Putamen (tissue), 1 donor: ENCODE measurements at places on chromosomes 12 and 14.

GRCh38 chr12:56208006-56208405, 13.7 kb downstream of the RNF41 start:
- no peak for DNase-seq

GRCh38 chr12:98425859-98426258, 89.5 kb upstream of the TMPO start:
- DNase-seq: no peak

DNA sequence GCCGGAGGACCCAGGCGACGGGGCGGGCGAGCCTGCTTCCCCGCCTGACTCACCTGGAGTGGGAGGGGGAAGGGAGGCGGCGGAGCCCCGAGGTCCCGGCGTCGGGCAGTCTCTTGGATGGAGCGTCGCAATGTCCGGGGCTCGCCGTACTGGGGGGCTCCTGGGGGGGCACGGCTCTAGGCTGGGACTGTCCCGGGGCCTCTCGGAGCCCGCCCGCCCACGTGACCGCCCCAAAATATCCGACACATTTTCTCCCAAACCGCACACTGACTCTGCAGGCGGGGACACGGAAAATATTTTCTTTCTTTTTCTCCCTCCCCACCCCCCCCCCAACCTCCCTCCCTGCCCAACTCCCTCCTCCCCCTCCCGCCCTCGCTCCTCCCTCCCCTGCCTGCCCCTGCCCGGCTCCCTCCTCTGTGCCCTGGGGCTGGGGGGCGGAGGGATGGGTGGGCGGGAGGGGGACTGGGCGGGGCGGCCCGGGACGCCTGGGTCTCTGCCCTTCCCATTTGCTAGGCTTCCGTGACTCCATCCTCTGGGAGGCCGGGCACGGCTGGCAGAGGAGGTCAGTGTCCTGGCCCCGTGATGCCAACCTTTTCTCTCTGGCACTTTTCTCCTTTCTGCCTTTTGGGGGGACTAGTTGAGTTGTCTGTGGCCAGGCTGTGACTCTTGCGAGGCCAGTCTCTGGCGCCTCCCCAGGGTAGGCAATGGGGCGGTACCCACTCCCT, at the start of gene RARG:
TSS of gene RARG (minus strand) at position 289 of the 725 bp plus-strand sequence. CDS start 4,664 bp downstream, outside the sequence.
- DNase-seq: no peak

DNA sequence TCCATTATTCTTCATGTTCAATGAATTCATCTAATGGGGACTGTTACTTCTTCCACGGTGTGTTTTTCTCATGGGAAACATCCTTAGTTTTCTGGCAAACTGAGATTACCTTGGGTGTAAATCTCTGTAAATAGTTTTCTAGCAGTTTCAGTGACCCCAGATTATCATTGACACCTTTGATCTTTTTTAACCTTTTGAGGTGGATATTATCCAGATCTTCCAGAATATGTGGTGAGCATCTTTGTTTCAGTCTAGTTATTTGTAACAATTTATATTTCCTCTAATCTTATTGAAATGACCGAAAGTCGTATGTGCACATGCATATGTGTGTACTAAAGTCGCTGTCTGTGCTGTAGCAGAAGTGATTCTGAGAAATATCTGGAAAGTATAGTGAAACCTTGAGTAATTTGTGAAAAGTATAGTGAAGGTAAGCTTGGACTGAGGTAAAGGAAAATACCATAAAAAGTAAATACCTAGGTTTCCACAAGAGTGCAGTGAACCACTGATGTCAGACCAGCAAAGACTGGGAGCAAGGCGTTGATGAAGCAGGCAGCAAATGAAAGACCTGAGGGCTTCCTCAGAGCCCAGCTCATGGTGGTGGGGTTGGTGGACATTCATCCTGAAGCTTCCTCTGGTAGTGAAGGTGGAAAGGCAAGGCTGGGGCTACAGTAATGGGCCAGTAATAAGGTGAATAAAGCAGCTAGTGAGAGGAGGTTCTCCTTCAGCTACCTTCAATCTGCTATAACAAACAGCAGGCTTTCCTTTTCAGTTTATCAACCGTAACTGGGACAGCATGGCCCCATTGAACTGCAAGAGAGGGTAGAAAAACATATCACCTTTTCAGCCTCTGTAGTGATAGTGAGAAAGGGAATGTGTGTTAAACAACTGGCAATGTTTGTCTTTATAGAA, 480.2 kb upstream of the FBXO33 start:
- no peak for DNase-seq

- no peak for DNase-seq
Observed at GRCh38 chr14:34851395-34851794, 23.8 kb downstream of the BAZ1A start.

GRCh38 chr12:5884285-5884684, 60.8 kb downstream of the ANO2 start:
- no peak for DNase-seq

- DNase-seq: no peak
Observed at GRCh38 chr12:113133036-113133435, 2.5 kb downstream of the RASAL1 start.

DNA sequence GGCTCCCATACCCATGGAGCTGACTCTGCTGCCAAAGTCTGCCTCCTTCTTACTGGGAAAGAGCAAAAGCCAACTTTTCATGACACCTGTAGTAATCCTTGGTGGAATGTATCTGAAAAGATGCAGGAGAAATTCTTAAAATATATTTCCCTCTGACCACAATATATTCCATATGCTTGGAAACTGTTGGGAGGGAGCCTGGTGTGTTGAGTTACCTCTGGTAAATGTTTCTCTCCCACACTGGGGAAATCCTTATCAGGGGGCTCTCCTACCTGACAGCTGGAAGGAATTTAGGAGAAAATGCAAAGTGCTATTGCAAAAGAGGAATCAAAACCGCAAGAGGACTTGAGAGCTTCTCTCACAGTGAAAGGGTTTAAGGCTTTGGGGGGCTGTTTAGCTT, 139.4 kb downstream of the TBX5 start:
- no peak for DNase-seq

DNA sequence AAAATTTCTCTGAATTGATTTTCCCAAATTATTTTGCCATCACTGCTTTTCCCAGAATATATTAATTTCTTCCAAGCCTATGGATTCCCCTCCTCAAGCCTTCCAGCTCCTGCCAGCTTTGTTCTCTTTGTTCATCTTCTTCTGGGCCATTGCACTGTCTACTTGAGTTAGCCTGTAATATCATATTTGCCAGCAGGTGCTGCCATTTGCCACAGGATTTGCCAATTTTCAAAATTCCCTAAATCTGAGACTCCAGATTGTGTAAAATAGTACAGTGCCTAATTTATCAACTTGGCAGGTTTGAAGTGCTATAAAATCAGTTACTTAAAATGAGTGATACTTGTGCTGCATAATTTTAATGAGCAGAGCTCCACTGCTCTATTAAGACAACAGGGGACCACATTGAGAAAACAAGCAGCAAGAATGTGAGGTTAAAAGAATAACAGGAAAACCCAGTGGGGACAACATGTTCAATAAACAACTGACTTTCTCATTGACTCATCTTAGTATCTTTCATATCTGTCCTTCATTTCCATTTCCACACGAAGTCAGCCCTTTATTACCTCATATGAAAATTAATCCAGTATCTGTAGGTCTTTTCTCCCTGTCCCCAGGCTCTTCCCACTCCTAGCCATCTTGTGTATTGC, 84.6 kb upstream of the CCDC196 start:
- peak; percentile 43 for DNase-seq

DNA sequence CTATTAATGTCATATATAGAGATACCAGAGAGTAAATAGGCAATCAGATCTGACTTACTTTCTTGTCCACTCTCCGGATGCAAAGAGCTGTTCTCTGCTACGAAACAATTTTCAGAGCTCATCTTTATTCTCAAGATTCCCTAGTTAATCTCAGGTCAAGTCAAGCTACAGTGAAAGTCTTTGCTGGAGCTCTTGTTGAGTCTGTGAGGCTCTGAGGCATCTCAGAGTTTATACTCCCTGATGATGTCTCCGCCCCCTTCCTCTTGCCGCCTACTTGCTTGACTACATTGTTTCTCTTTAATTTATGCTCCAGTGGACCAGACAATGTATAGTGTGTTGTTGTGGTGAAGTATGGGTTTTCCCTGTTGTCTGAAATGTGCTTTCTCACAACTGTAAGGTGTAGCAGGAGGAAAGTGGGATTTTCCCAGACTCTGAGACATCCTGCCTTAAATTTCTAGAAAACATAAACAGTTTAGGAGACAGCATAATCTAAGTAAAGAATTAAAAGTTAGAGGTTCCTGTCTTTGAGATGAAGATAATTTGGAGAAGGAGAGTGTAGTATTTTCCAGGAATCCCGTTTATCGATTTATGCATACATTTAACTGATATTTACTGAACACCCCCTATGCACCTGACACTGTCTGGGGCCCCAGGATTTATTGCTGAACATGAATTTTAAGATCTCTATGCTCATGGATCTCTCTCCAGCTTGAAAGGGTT, at the start of gene CD69:
TSS of gene CD69 (minus strand) at position 203 of the 720 bp plus-strand sequence. CDS start at position 122, 81 bp downstream.
- no peak for DNase-seq

DNA sequence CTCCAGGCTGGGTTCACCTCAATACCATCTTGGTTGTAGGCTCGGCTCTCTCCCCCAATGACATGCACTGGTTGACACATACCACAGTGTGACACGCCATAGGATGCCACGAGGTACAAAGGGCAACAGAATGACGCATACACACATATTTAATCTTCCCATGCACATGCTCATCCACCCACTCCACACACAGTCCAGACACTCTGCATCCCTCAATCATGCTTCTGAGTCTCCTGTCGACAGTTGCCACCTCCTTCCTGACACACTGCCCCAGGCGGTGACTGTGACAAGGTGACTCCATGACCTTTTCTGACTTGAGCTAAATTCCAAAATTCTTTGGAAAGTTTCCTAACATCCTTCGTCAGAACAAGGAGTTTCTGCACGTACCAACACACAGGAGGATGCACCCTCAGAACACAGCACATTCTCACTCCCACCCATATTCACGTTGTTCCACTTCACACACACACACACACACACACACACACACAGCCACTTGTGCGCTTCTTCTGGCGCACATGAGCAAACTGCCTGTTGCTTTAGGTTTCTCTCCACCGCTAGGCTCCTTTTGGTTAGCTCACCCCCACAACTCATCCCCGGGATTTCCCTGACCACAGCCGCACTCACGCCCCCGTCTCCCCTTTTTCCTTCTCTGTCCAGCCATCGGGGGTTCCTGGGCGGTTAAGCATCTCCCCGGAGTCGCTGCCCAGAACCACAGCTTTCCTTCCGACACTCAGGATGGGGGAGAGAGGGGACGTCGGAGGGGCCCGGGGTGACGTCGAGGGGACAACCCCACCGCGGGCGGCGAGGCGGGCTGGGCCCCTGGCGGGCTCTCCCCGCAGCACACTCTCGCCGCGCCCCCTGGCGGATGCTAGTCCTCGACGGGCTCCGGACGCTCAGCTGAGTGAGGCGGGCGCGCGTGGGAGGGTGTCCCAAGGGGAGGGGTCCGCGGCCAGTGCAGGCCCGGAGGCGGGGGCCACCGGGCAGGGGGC, 536 bp upstream of the WNT1 start:
- no peak for DNase-seq

DNA sequence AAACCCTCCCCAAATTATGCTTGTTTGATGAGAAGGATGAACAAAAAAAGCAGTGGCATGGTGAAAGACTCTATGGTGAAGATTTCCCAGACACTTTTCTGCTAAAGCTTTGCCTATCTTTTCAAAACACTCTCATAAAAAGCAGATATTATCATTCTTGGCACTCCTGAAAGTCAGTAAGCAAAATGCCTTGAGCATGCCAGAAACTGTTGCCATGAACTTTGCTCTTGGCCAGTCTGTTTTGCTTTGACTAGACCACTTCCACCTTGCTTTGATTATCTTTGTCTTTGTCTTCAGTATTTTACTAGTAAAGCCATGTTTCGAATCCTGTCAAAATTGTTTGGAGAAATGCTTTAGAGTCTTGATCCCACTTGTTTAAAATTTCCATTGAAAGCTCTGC, 110.4 kb downstream of the CNTN1 start:
- no peak for DNase-seq

- no peak for DNase-seq
Observed at GRCh38 chr12:108635201-108635996, 1.7 kb upstream of the SELPLG start.

DNA sequence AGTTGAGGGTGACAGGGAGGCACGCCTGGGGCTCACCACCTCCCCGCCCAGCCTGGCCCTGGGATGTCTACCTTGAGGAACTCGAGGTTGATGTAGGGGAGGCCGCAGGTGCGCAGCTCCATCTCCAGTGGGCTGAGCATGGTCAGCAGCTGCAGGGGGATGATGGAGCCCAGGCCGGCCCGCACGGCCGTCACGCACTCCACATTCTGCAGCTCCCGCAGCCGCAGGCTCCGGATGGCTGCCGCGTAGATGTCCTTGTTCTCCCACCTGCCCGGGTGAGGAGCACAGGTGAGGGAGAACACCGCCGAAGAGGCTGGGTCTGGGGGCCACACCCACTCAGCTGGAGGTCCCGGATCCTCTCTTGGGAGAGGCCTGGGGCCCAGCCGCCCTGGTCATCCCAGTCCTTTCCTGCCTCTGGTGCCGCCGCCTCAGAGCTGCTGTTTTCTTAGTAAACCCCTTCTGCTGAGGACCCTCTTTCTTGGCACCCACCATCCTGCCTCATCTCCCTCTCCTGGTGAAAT, 38.2 kb downstream of the TRAFD1 start:
- no peak for DNase-seq

DNA sequence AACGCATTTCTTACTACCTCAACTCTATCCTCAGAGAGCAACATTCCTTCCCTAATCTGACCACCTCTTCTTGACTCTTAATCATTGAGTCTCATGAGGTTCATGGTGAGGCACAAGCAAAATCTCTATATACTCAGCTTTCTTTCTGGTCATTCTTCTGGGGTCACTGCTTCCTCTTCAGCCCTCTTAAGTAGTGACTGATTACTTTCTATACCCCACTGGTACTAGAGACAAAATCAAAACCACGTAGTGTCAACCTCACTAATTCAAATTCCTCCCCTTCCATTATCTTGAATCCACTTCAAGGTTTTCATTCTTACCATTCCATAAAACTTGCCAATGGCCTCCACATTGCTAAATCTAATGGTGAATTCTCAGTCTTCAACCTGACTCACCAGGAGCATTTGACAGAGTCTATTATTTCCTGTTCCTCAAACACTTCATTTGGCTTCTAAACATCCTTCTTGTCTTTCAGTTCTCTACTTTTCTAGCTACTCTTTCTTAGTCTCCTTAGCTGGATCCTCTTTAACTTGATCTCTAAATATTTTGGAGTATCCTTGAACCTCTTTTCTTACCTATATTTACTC, 6.8 kb downstream of the WDHD1 start:
- DNase-seq: no peak

GRCh38 chr12:38907201-38907923, 2.0 kb upstream of the CPNE8 start:
- DNase-seq: no peak
